ENCODE measurements at places on chromosomes 2 and 18.

- DNase-seq: no peak
These were observed 29.7 kb upstream of the APCDD1 start for GRCh38 chr18:10424585-10425307.

- DNase-seq: no peak
These were observed 633.3 kb upstream of the ACVR2A start for GRCh38 chr2:147211484-147211883.

DNA sequence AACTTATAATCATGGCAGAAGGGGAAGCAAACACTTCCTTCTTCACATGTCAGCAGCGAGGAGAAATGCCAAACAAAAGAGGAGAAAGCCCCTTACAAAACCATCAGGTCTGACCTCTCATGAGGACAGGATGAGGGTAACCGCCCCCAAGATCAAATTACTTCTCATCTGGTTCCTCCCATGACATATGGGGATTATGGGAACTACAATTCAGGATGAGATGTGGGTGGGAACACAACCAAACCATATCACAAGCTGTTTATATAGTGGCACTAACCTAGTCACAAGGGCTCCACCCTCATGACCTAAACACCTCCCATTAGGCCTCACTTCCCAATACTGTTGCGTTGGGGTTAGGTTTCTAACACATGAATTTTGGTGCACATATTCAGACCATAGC is 110.0 kb downstream of the OSBPL6 start:
- no peak for DNase-seq

DNA sequence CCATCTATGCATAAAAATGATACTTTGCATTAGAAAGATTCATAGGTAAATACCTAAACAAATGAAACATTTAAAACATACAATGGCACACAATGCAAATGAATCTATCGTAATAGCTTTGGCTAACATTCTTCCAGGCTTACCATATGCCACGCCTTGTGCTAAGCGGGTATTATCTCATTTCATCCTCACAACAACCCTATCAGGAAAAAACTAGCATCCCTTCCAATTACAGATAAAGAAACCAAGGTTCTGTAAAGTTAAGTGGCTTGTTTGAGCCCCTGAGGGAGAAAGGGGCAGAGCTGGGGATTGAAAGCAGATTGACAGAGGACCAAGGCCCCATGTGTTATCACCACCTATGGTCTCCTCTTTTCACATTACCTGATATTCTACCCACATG is 145.4 kb upstream of the ETAA1 start:
- DNase-seq: no peak

DNA sequence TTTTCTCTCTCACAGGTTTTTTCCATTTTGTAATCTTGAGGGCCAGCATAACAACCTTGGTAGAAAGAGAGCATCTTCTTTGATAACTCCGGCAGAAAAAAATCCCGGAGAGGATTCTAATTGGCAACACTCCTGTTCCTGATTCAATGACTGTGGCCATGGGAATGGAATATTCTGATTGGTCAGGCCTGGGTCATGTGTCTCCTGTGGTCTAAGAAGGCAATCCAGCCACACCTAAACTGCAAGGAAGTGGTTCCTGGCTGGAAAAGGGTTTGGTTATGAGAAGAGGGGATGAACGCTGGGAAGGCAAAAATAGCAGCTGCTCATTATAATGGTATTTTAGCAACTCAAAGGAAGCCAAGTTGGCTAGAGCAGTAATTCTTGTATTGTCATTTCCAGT is 24.8 kb upstream of the ZNF638 start:
- no peak for DNase-seq

GRCh38 chr2:237758185-237758584 is 40.4 kb upstream of the RBM44 start:
- no peak for DNase-seq

- DNase-seq: no peak
These were observed 1.3 kb downstream of the MARCO start for GRCh38 chr2:118943286-118943685.

DNA sequence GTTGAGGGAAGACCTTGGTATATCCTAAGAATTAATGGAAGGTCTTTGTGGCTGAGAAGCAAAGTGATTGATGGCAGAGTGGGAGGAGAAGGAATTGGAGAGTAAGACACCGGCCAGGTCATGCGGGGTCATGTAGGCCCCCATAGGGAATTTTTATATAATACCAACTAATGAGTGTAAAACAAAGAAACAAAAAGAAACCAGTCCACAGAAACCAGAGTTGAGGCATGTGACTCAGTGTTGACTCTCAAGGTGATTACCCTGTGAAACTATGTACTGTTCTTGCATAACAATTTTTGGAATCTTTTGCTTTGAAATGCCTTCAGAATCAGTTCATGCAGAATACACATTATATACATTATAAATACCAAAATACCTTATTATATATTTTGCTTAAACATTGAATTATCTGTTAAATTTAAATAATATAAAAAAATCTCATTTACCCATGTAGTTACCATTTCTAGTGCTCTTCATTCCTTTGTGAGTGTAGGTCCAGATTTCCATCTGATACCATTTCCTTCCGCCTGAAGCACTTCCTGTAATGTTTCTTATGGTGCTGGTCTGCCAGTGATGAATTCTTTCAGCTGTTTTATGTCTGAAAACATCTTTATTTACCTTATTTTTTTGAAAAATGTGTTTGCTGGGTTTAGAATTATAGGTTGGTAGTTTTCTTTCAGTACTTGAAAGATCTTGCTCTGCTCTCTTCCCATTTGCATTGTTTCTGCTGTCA is 8.6 kb downstream of the CLIP4 start:
- DNase-seq: no peak

- DNase-seq: no peak
These were observed 22.8 kb upstream of the MYO3B start for GRCh38 chr2:170155022-170155722.

DNA sequence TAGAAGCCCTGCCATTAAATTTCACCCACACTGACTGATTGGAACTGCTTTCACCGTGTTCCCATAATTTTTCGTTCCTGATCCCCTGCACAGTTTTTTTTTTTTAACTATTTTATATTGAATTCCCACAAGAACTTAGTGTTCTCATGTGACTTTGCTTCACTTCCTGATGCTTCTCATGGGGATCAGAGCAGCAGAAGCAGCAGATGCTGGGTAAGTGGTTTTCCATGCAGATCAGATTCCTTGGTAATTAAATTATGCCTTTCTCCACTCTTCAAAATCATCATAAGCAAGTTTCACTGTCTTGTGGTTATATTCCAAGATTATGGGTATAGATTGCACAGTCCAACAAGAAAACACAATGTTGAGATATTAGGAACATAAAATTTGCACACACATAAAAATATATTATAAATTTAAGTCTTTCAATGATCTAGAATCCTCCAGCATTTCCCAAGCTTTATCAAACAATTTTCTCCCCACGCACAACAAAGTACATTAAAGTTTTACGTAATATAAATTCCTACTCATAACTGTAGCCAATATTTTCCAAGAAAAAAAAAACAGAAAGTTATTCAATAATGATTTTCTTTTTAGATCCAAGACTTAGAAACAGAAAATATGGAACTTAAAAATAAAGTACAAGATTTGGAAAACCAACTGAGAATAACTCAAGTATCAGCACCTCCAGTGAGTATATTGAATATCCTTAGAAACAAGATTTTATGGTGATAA is 277.9 kb downstream of the GULP1 start:
- DNase-seq: no peak

- DNase-seq: no peak
These were observed 87.3 kb upstream of the SPHKAP start for GRCh38 chr2:228268756-228269155.

DNA sequence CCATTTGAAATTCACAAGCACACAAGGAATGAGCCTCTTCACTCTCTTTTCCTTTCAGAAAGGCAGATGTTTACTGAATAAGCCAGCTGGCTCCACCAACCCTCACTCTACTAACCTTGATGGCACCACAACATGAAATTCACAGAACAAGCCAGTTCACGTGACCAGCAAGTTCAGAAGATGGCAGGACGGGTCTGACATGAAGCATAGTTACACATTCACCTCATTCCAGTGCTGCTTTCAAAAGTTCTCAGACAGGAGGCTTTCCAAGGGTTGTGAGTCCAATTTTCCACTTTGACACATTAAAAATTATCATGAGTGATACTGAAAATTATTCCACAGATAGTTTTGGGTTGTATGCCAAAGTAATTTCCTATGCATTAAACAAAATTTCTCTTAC is 74.2 kb upstream of the MBOAT2 start:
- DNase-seq: no peak

DNA sequence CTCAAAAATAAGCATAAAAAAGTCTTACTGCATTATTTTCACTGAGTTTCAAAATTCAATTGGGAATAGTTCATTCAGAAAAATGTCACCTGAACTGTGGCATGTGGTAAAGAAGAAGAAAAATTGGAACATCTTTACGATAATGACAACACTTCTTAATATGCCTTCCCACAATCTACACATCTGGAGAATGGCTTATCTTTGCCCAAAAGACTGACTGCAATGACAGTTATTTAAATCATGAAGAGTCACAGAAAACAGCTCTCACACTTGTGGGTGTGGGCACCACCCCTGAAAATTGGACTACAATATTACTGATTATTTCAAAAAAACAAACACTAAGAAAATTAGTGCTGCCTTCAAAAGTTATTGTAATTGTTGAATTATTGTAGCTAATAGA is 152.3 kb downstream of the USP34 start:
- DNase-seq: no peak

DNA sequence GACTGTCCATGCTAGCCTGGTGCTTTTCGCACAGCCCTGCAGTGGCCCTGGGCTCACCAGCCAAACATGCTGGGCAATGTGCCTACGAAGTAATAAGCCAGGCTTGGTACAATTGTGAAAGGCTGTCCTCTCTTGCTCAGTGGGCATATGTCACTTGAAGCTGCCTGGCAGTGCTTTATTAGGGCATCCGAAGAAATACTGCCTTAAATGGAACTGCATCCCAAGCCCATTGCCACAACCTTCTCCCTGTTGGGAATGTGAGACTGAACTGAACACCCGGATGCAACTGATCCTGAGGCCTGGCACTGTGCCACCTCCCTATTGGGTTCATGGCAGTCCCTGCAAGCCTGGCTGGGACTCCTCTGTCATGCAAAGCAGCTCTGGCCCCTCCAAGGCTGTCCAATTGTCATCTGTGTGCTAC is 15.9 kb downstream of the CAPG start:
- DNase-seq: no peak

DNA sequence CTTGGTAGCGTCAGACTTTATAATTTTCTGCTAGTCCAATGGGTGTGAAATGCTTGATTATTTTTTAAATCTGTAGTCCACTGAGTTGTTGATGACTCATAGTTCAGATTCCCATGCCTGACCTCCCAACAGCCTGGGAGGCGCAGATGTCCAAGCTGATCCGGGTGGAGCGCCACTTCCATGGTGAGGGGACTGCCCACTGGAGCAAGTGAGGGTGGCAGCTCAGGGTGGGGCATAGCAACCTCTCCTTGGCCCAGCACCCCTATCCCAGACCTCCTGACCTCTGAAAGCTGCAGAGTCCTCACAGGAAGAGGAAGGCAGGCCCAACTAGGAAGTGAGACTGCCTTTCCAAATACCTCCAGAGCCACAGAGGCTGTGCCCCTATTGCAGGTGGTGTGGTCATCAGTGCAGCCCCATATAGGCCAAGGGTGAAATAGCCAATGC is 4.4 kb downstream of the MAL start:
- DNase-seq: no peak

DNA sequence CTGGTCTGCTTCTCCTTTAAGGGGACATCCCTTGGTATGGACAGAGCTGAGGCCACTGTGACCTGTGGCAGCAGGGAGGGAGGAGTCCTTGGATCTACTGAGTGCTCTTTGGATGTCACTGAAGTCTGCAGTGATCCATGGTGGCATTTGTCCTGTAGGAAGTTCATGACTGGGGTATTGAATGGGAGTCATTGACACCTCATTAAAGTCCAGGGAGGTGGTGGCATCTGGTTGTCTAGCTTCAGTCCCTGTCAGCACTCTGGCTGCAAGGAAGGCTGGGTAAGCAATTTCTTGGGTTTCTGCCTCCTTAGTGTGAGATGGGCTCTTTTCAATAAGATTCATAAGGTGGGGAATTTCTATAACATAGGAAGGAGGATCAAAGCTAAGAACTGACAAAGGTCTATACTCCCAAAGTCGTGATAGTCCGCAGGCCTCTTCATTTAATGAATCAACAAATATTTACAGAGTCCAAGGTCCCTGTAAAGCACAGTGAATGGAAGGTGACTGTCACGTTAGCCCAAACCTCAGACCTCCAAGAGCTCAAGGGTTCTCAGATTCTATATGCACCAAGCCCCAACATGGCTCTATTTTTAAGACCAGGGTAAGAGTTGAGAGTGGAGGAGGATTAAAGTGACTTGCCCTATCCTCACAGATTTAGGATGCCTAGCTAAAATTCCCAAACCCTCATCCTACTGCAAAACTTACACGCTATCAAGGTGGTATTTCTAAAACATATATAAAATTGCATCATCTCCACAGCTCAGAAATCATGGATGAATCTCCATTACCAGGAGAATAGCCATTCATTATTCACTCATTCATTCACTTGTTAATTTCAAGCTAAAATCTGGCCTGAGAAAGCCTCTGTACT is 40.2 kb downstream of the THNSL2 start:
- DNase-seq: no peak

DNA sequence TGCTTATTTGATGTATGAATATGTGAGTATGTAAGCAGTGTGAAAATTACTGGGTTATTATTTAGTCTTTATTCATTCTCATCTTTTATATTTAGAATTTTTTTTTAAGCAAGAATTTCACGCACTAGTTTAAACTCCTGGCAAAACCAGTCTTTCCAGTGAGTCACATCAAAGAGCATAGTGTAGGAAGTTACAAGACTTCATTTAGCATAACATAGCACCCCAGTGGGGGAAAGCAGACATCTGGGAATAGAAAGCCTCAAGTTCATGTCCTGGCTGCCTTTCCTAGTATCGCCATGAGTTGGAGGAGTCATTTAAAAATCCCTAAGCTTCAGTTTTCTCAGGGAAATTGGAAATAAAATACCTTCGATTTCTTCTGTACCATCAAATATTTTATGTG is 408.3 kb downstream of the NUP35 start:
- DNase-seq: no peak

DNA sequence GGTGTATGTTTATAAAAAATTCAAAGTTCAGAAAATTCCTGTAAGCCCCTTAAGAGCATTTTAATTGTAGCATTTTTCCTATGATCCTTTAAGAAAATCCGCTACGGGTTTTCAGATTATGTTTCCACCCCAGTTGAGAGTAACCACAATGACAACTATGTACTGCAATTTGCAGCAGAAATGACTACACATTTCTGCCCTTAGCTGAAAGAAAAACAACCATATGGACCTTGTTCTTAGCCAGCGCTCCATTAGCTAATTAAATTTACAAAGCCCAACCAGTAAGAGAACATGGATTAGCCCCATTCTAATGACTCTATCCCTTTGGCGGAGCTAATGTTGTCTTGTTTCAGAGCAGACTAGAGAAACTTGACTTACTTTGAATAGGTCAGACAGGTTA is 247.6 kb downstream of the SLC8A1 start:
- DNase-seq: no peak

GRCh38 chr18:71028285-71028762 is 739.5 kb downstream of the SOCS6 start:
- no peak for DNase-seq

GRCh38 chr2:134306521-134306920 is 52.6 kb downstream of the MGAT5 start:
- DNase-seq: no peak
